ENCODE measurements at places on chromosomes 16 and 17. TPM values are rescaled to one million over a fixed set of nuclear protein-coding genes. Genes with fewer than 3 reads are reported as not detected.
A peak's percentile ranks its signal among the peaks of the same experiment; 100 is the strongest.

- H3K27me3 ChIP-seq, result no peaks in the 10 kb centered on the region
- no peak for DNase-seq
- H3K36me3 ChIP-seq, result no peaks in the 10 kb centered on the region
- no peak overlapping the region for H3K27ac ChIP-seq
- H3K4me1 ChIP-seq, result peaks cover 14% of the 10 kb centered on the region
These were observed 18.7 kb upstream of the CYB5B start for GRCh38 chr16:69405757-69406156.

GRCh38 chr17:45628019-45628418, 137.5 kb upstream of the PLEKHM1 start:
- H3K27ac ChIP-seq, result no peak overlapping the region
- peaks cover 3% of the 10 kb centered on the region for H3K4me1 ChIP-seq
- no peak for DNase-seq
- H3K27me3 ChIP-seq, result no peaks in the 10 kb centered on the region

- peaks cover 6% of the 10 kb centered on the region for H3K27me3 ChIP-seq
- no peak overlapping the region for H3K4me3 ChIP-seq
- H3K36me3 ChIP-seq, result no peaks in the 10 kb centered on the region
- H3K27ac ChIP-seq, result no peak overlapping the region
- DNase-seq, result no peak
These were observed 157.2 kb downstream of the MYO1D start for GRCh38 chr17:32719689-32720088.

- H3K4me1 ChIP-seq, result peaks cover 34% of the 10 kb centered on the region
- no peak for DNase-seq
- H3K27ac ChIP-seq, result no peak overlapping the region
- no peaks in the 10 kb centered on the region for H3K36me3 ChIP-seq
These were observed 3.1 kb downstream of the PRSS27 start for GRCh38 chr16:2716948-2717347.

GRCh38 chr16:84247331-84247730, 7.5 kb upstream of the KCNG4 start:
- no peak overlapping the region for H3K4me3 ChIP-seq
- H3K4me1 ChIP-seq, result no peaks in the 10 kb centered on the region
- H3K27ac ChIP-seq, result no peak overlapping the region
- DNase-seq, result no peak

GRCh38 chr16:57870753-57871454, 68.6 kb upstream of the KIFC3 start:
- no peaks in the 10 kb centered on the region for H3K36me3 ChIP-seq
- no peak overlapping the region for H3K27ac ChIP-seq
- no peaks in the 10 kb centered on the region for H3K4me1 ChIP-seq
- H3K27me3 ChIP-seq, result peaks cover 6% of the 10 kb centered on the region

CASKIN1 gene
- 0.05 TPM for total RNA-seq

SEPTIN12 gene
- not detected for total RNA-seq

ALOX15B gene
- not detected for total RNA-seq

SMTNL2 gene
- total RNA-seq, result not detected

NACA2 gene
- total RNA-seq, result not detected

TP53TG3C gene
- total RNA-seq, result not detected

- peak overlapping the region; percentile 60 for H3K27ac ChIP-seq
- no peaks in the 10 kb centered on the region for H3K27me3 ChIP-seq
- H3K4me1 ChIP-seq, result peaks cover 50% of the 10 kb centered on the region
- peaks cover 3% of the 10 kb centered on the region for H3K36me3 ChIP-seq
These were observed 873 bp upstream of the KSR1 start for GRCh38 chr17:27455236-27455913.

DNA sequence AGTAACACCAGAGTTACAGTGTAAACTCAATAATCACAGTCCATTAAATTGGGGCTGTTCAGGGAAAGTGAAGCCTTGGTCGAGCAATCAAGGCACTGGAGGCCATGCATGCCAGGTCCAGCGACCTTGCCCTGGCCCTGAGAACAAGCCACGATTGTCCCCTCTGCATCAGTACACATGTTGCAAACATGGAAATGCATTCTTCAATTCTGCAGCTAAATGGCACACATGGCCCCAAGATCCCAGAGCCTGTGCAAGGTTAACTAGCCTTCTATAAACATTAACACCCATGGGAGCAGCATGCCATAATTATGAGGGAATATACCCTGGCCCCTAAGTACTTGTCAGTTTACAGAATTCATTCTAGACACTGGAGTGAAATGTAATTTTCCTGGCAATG, 204.7 kb downstream of the HS3ST3B1 start:
- DNase-seq, result no peak
- H3K4me1 ChIP-seq, result no peaks in the 10 kb centered on the region
- no peak overlapping the region for H3K27ac ChIP-seq
- H3K27me3 ChIP-seq, result no peaks in the 10 kb centered on the region

DNA sequence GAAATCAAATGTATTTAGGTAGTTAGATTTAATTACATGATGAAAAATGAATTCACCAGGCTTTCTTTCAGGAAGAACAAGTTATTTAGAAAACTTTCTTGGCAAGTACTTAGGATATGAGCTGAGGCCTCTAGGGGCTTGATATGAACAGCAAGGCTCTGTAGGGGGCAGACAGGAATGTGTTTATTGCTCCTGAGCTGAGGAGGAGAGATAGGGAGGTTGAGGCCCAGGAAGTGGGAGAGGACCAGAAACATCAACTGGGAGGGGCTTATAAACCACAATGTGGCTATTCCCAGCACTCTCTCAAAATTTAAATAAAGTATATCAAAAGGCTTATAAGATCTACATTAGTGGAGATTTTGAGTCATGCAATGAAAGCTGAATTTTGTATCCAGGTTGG, 154.0 kb upstream of the MAF start:
- H3K27me3 ChIP-seq, result peaks cover 3% of the 10 kb centered on the region
- no peak for DNase-seq
- no peak overlapping the region for H3K4me3 ChIP-seq
- H3K4me1 ChIP-seq, result peaks cover 11% of the 10 kb centered on the region
- no peaks in the 10 kb centered on the region for H3K36me3 ChIP-seq

DNA sequence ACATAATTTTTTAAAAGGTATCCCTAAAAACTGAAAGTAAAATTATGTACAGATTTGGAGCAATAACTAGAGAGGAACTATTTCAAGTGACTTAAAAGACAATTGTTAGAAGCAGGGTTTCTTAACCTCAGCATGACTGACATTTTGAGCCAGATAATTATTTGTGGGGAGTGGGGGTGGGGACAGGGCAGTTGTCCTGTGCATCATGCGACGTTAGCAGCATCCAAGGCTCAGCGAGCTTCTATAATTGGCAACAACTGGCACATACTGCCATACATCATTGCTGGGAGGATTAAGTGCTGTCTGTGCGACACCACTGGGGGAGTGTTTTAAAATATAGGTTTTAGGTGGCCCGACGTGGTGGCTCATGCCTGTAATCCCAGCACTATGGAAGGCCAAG, 27.1 kb downstream of the GABARAPL2 start:
- peaks cover 13% of the 10 kb centered on the region for H3K4me1 ChIP-seq
- H3K36me3 ChIP-seq, result peaks cover 17% of the 10 kb centered on the region
- no peak overlapping the region for H3K4me3 ChIP-seq
- H3K27me3 ChIP-seq, result no peaks in the 10 kb centered on the region
- DNase-seq, result no peak
- no peak overlapping the region for H3K27ac ChIP-seq

DNA sequence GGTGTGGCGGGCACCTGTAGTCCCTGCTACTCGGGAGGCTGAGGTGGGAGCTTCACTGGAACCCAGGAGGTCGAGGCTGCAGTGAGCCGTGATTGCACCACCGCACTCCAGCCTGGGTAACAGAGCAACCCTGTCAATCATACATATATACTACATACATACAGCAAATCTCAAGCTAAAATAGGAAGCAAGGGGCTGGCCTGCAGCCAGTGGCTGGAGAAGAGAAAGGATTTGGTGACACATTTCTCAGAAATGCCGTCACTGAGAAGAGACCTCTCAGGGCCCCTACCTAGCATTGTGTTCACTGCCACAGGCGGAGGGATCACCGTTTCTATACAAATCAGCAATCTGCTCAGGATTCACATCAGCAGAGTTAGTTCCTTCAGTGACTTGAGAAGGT, 16.9 kb downstream of the NARF start:
- peaks cover 48% of the 10 kb centered on the region for H3K36me3 ChIP-seq
- no peak for DNase-seq
- H3K4me3 ChIP-seq, result no peak overlapping the region
- H3K27me3 ChIP-seq, result no peaks in the 10 kb centered on the region

- no peak overlapping the region for H3K27ac ChIP-seq
- H3K27me3 ChIP-seq, result no peaks in the 10 kb centered on the region
- peaks cover 2% of the 10 kb centered on the region for H3K4me1 ChIP-seq
- H3K36me3 ChIP-seq, result no peaks in the 10 kb centered on the region
- DNase-seq, result peak; percentile 51
- H3K4me3 ChIP-seq, result no peak overlapping the region
These were observed 65.9 kb upstream of the IRX6 start for GRCh38 chr16:55257966-55258613.

- no peaks in the 10 kb centered on the region for H3K4me1 ChIP-seq
- H3K27me3 ChIP-seq, result no peaks in the 10 kb centered on the region
- no peak overlapping the region for H3K27ac ChIP-seq
- no peak for DNase-seq
- no peaks in the 10 kb centered on the region for H3K36me3 ChIP-seq
These were observed 673.7 kb downstream of the CDH8 start for GRCh38 chr16:61362585-61362984.

- H3K27ac ChIP-seq, result no peak overlapping the region
- DNase-seq, result no peak
- H3K36me3 ChIP-seq, result peaks cover 16% of the 10 kb centered on the region
- peaks cover 40% of the 10 kb centered on the region for H3K4me1 ChIP-seq
These were observed 2.9 kb downstream of the NFAT5 start for GRCh38 chr16:69568676-69569075.

SNF8 gene
- total RNA-seq, result 124 TPM

CLTC gene
- total RNA-seq, result 131 TPM

- no peak overlapping the region for H3K4me3 ChIP-seq
- no peaks in the 10 kb centered on the region for H3K4me1 ChIP-seq
These were observed 59.8 kb upstream of the RBFOX3 start for GRCh38 chr17:79670537-79671084.
